Stimulated activated CD8-positive, alpha-beta memory T cell treated with anti-CD3 and anti-CD28 coated beads, Interleukin-7, amount 100 ng/mL, for 1 hour (primary cell): ENCODE measurements at places on chromosomes 2 and 18.

GRCh38 chr2:133817680-133818566 lies 249.7 kb upstream of the NCKAP5 start:
- no peak for DNase-seq

DNA sequence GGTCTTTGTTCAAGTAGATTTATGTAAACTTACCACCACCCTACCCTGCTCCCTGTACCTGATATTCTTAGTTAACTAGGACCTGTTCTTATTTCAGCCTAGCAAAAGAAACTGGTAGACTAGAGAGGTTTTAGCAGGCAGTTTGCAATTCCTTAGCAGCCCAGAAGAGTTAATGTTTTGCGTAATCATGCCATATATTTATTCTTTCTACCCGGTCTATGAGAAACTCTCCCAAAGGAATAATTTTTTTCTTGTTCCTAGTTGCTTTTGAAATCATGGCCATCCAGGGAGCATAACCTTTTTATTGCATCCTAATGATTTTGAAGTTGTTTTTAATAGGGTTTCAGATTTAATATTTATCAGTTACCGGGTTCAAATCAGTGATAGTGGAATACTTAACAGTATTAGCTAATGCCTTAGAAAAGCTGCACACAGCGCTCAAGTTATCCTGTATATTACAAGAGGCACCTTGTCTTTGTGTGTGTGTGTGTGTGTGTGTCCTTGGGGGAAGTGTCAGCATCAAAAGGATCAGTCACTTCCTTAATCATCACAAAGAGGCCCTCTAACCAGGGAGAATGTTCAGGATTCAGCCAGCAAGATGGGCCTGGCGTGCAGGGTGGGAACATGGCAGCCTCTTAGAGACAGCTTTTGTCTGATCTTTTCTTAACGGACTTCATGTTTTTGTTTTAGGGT lies 52.9 kb downstream of the CABLES1 start:
- no peak for DNase-seq

- no peak for DNase-seq
Measured at GRCh38 chr2:95356821-95357700, 45.4 kb upstream of the FAHD2A start.

DNA sequence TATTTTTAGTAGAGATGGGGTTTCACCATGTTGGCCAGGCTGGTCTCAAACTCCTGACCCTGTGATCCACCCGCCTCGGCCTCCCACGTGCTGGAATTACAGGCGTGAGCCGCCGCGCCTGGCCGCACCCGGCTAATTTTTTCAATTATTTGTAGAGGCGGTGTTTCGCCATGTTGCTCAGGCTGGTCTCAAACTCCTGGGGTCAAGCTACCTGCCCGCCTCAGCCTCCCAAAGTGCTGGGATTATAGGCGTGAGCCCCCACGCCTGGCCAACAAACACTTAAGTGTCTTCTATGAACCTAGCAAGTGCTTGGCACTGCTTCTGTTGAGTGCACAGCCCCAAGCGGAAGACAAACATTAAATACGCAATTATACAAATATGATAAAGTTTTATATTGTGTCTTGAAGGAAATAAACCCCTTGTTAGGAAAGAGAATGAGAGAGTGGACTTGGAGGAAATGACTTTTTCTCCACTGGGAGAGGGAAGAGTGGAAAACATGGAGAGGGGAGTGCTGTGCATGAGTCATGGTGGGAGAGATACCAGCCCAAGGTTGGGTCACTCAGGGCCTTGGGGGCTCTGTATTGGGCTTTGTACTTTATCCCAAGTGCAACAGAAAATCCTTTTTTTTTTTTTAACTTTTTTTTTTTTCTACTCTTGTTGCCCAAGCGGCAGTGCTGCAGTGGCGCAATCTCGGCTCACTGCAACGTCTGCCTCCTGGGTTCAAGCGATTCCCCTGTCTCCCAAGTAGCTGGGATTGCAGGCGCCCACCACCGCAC lies 41.4 kb upstream of the ACTR2 start:
- no peak for DNase-seq

GRCh38 chr2:101018934-101019333 lies 16.8 kb downstream of the RPL31 start:
- no peak for DNase-seq

GRCh38 chr2:232436381-232437194 lies 19.4 kb upstream of the ALPI start:
- DNase-seq, result no peak

GRCh38 chr2:206452750-206453149 lies 9.4 kb downstream of the ADAM23 start:
- no peak for DNase-seq

DNA sequence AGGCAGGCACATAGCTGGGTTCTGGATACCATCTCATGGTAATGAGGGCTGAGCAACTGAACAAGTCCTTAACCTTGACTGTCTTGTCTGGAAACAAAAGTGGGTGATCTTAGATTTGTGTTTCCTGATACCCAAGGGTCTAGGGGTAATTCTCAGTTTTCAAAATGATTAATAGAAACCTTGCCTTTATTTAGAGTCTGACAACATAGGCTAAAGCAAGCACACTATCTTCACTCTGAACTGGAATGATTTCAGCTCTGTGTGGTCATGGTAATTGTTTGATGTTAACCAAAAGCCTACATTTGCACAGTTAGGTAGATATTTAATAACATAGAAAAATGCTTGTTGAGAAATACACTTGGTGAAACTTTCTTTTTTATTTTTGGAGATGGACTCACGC lies 6.8 kb upstream of the LAMA3 start:
- DNase-seq, result no peak

- no peak for DNase-seq
Measured at GRCh38 chr2:7070483-7070882, 153.3 kb downstream of the RNF144A start.

GRCh38 chr2:118148809-118149208 lies 60.5 kb downstream of the INSIG2 start:
- DNase-seq, result no peak

- DNase-seq, result no peak
Measured at GRCh38 chr2:145771525-145771924, 1251.6 kb upstream of the ZEB2 start.

DNA sequence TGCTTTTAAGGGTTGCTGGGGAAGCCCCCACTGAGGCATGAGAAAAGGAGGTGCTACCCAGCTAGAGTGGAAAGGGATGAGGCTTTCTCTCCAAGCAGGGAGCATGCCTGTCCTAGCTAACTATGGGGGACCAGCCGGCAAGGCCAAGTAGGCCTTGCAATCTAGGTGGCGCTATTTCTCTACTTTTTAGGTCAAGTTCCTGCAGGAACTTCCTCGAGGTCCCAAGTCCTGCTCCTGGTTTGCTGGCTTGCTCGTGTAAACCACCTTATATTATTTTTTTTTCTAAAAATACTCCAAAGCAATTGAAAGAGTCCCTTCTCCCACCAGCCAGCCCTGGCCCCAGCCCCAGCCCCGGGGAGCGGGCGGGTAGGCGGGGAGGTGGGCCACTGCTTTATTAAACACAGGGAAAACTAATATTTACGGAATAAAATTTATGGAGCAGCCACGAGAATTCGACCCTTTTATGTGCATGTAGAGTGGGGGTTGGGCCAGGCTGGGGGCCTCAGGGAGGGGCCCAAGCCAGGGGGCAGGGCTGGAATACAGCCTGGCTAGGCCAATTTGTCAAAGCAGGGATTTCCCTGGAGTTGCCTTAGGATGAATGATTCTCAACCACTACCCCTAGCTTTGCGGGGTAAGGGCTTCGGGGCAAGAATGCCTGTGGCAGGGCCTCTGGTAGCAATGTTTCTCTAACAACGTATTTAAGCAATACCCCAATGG lies 12.8 kb upstream of the IHH start:
- DNase-seq, result no peak
